ENCODE measurements at places on chromosomes 4 and X. TPM values are rescaled to one million over a fixed set of nuclear protein-coding genes. Genes with fewer than 3 reads are reported as not detected.

DNA sequence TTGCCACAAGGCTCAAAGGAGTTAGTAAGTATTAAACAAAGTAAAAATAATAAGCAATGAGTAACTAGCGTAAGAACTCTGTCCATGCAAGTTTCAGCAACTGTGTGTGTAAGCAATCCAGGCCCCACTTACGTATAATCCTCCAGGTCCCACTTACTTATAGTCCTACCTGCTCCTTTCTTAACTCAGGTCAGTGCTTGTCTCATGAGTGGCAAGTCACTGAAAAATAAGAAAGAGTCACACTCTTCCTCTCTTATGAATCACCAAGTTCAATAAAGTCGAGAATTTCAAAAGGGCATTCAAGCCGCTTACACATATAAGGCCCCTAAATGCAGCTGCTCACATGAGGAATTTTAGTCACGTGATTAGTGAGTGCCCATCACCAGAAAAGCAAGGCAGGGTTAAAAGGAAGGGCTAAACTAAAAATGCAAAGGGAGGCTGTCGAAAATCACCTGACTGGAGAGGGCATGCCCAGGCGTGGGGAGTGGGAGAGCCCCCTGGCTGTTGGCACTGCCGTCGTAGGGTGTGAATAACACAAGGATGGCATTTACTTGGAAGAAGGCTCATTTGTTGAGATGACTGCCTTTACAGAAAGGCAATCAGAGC lies 58.2 kb downstream of the ZNF827 start:
- no peaks in the 10 kb centered on the region for H3K36me3 ChIP-seq
- no peak for DNase-seq
- H3K27ac ChIP-seq, result no peak overlapping the region
- H3K4me1 ChIP-seq, result peaks cover 11% of the 10 kb centered on the region
- no peaks in the 10 kb centered on the region for H3K27me3 ChIP-seq

DNA sequence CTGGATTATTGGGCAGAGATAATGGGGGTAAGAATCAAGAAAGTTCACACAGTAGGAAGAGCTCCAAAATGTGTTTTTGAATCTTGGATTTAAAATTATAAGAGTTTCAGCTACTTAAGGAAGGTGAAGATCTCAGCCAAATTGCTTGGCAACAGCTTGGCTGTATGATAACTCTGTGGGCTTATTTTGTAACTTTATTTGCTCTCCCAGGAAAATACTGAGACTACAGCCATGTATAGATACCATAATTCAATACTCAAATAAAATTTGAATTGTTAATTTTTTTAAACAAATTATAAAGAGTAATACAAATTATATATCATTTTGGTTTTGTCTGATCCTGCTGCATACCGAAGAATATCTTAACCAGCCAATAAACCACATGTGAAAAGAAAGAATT lies 129.5 kb upstream of the INPP4B start:
- H3K36me3 ChIP-seq, result no peaks in the 10 kb centered on the region
- no peak overlapping the region for H3K4me3 ChIP-seq
- no peak overlapping the region for H3K27ac ChIP-seq
- no peaks in the 10 kb centered on the region for H3K4me1 ChIP-seq
- no peak for DNase-seq

- H3K27me3 ChIP-seq, result no peaks in the 10 kb centered on the region
- H3K4me3 ChIP-seq, result no peak overlapping the region
- DNase-seq, result no peak
- H3K27ac ChIP-seq, result no peak overlapping the region
- H3K4me1 ChIP-seq, result no peaks in the 10 kb centered on the region
Observed at GRCh38 chr4:16120720-16121119, 36.9 kb upstream of the PROM1 start.

DNA sequence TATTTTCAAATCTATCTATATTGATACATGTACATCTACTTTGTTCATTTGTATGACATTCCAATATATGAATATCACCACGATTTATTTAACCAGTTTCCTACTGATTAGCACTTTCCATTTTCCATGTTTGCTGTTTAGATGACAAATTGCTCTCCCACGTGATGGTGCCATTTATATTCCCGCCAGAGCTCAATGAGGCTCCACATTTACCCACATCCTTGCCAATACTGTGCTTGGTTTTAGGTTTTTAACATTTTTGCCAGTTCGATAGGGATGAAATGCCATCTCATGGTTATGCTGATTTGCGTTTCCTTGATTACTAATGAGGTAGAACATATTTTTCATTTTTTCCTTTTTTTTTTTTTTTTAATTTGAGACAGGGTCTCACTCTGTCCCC lies 86.7 kb upstream of the TRIM2 start:
- peaks cover 24% of the 10 kb centered on the region for H3K4me1 ChIP-seq
- no peak for DNase-seq
- no peak overlapping the region for H3K27ac ChIP-seq

- no peak overlapping the region for H3K4me3 ChIP-seq
- H3K36me3 ChIP-seq, result no peaks in the 10 kb centered on the region
- H3K4me1 ChIP-seq, result no peaks in the 10 kb centered on the region
- H3K27ac ChIP-seq, result no peak overlapping the region
- DNase-seq, result peak; percentile 45
- H3K27me3 ChIP-seq, result no peaks in the 10 kb centered on the region
Observed at GRCh38 chrX:115047181-115047580, 29.8 kb upstream of the IL13RA2 start.

DNA sequence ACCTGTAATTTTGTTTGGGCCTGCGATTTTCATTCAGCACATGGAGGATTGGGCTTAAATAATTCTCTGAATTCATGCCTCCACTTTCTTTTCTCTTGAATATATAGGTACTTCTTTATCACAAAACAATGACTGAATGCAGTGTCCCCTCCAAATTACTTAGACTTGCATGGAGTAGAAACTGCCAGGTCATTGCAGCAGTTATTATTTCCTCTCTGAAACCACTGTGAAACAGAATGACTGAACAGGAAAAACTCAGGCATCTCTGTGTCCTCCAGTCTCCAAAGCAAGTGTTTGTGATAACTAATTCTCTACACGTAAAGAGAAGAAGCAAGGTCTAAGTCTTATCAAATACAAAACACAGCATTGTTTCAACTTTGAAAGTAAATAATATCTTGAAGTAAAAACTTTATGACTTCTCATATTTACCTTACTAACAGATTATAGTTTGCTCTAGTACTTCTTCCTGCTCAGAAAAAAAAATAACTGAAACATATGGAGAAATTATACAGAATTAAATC lies 144.5 kb upstream of the DIAPH2 start:
- DNase-seq, result no peak
- H3K36me3 ChIP-seq, result no peaks in the 10 kb centered on the region
- H3K27ac ChIP-seq, result no peak overlapping the region
- no peaks in the 10 kb centered on the region for H3K27me3 ChIP-seq
- H3K4me1 ChIP-seq, result no peaks in the 10 kb centered on the region
- no peak overlapping the region for H3K4me3 ChIP-seq

DNA sequence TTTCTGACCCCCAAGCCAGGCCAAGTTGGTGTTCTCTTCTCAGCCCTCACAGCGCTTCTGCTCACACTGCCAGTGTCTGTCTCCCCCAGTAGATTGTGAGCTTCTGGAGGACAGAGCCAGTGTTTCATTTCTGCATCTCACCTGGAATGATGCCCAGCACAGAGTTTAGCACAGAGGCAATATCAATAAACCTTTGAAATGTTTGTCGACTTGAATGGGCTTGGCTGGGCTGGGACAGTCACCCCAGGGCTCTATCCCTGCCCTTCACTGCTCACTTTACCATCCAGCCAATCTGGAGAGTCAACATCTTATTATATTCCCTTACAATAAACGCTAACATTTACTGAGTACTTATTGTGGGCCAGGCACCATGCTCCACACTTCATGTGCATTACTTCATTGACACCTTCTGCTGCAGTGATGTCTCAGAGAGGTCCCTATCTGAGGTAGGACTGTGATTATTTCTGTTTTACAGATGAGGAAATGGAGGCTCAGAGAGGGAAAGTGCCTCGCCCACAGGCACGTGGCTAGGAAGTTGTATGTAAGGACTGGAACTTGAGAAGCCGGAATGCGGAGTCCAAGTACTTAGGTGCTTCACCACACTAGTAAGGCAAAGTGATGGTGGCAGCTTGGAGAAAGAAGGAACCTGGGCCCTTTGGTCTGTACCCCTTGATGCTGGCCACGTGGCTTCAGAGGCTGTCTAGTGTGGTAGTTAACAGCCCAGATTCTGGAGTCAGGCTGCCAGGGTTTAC lies 19.5 kb downstream of the EFNB1 start:
- H3K4me3 ChIP-seq, result no peak overlapping the region
- no peak overlapping the region for H3K27ac ChIP-seq
- no peaks in the 10 kb centered on the region for H3K27me3 ChIP-seq
- H3K4me1 ChIP-seq, result peaks cover 4% of the 10 kb centered on the region
- no peak for DNase-seq

DNA sequence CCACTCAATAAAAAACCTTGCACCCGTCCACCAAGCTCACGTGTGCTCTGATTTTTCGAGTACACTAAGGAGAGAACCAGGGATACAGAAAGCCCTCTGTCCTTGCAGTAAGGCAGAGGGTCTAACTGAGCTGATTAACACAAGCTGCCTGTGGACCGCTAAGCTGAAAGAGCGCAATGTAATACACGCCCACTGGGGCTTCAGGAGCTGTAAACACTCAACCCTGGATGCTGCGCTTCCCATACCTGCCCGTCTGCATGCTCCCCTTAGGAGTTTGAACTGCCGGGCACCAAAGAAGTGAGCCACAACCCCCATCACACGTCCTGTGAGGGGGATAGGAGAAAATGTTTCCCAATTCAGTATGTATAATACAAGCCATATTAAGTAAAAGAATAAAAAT lies 664.8 kb downstream of the PCDH18 start:
- no peaks in the 10 kb centered on the region for H3K27me3 ChIP-seq
- no peak overlapping the region for H3K4me3 ChIP-seq
- H3K36me3 ChIP-seq, result no peaks in the 10 kb centered on the region
- H3K27ac ChIP-seq, result no peak overlapping the region
- no peak for DNase-seq

MGST2 gene
- 16.5 TPM for total RNA-seq

GYPB gene
- not detected for total RNA-seq

PWWP3B gene
- total RNA-seq, result 3.1 TPM

TLR2 gene
- total RNA-seq, result 0.79 TPM

IL13RA2 gene
- not detected for total RNA-seq

HERC5 gene
- total RNA-seq, result 23.0 TPM

All from astrocyte (in vitro differentiated cells and primary cell).